Stimulated activated CD8-positive, alpha-beta memory T cell treated with anti-CD3 and anti-CD28 coated beads, Interleukin-15, amount 100 ng/mL, for 4 hours (primary cell): ENCODE measurements at places on chromosomes 6 and 20.
A peak's percentile ranks its signal among the peaks of the same experiment; 100 is the strongest.

DNA sequence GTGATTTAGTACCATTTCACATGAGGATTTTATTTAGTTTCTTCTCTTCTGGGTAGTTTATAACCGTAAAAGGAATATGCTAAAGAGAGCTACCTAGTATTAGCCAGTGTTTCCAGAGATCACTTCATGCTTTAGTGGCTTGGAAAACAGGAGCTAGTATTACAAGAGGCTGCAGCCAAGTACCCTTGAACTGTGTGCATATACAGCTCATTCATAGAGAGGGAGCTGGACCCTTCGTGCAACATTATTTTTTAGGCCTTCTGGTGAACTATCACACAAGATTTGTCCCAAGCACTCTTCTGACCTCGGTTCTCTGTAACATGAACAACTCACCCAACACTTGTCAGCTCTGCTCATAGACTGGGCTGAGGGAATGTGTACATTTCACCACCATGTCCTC lies 74.9 kb upstream of the RIN2 start:
- DNase-seq, result no peak

- DNase-seq, result no peak
These were observed 31.4 kb downstream of the NHSL1 start for GRCh38 chr6:138467901-138468300.

DNA sequence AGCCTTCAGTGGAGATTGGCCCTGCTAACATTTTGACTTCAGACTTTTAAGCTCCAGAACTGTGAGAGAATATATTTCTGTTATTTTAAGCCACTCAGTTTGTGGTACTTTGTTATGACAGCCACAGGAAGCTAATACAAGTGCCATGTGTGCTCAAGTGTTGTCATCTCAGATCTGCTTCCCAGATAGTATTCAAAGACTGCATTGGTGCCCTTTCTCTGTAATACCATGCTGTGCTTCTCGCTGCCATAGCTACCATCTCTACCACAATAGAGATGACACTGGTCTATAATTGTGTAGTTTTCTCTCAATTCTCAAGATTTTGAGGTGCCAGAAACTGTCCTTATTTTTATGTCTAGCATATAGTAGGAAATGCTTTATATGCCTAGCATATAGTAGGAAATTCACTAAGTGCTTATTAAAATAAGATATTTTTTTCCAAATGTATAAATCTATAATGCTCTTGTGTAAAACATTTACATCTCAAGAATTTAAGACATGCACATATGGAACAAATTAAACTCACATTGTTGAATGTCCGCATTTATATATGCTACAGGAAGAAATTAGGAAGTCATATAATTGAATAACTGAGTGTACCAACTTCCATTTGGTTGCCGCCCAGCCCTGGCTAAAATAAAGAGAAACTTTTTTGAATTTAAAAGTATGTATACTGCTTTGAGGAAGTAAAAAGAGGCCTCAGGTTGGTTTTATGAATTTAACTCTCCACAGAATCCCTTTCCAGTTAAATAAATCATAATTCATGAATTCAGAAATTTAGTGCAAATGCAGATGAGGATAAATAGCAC lies 77.6 kb downstream of the TPBG start:
- DNase-seq, result no peak

- DNase-seq, result no peak
These were observed 8.7 kb upstream of the NPBWR2 start for GRCh38 chr20:64116016-64116415.

DNA sequence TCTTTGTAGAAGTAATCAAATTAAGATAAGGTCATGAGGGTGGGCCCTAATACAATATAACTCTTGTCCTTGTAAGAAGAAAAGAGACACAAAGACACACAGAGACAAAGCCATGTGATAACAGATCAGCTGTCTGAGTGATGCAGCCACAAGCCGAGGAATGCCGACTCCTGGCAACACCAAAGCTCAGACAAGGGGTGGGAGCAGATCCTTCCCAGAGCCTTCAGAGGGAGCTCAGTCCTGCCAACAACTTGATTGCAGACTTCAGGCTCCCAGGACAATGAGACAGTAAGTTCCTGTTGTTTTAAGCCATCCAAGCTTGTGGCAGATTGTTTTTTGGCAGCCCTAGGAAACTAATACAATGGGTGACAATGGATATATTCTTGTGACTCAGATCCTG lies 325.0 kb upstream of the AGPAT4 start:
- DNase-seq, result no peak

- DNase-seq, result no peak
These were observed 136.5 kb upstream of the CDH4 start for GRCh38 chr20:61115364-61116065.

GRCh38 chr20:59148701-59149493 lies 14.7 kb upstream of the ZNF831 start:
- no peak for DNase-seq

DNA sequence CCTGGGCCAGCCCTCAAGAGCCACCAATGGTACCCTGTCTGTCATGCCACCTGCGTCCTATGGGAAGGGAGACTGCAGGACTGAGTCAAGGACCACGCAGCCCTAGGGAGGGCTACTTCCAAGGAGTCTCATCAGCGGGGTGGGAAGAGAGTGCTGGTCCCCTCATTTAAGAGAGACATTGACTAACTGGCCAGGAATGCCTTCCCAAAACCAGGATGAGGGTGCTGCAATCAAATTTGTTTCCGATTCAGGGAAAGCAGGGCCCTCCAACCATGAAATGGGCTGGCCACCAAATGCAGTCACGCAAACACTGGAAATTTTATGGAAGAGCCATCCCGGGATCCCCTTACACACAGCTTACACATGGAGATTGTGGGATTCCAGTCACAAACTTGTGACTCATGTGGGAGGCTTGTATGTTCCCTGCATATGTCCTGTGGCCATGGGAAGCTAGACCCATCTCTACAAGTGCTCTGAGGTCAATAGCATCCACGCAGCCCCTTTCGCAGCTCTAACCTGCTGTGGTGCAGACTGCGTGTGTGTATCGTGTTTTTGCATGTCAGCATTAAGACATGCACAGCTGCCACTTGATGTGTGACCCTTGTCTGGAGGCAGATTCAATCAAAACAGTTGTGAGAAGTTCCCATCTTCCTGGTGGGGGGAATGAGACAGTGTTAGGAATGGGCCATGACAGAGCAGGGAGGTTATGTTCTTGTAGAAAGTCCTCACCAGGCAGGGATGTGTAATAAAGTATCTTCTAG lies 53.0 kb upstream of the CST7 start:
- DNase-seq, result no peak

DNA sequence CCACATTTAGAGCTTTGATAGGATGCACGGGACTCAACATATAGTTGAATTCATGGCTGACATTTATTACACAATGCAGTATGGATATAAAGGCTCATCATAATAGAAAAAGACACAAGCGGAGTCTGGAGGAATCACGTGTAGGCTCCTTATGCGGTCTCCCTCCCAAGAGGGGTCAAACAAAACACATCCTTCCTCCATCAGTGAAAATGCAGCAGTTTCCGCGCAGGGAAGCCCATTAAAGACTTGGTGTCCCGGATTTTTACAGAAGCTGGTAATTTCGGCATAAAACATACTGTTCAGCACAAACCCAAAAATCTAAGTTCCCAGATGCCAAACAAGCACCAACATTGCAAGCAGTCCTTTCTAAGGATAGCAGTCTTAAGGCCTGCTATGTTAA lies 1.1 kb downstream of the USP45 start:
- DNase-seq, result no peak

DNA sequence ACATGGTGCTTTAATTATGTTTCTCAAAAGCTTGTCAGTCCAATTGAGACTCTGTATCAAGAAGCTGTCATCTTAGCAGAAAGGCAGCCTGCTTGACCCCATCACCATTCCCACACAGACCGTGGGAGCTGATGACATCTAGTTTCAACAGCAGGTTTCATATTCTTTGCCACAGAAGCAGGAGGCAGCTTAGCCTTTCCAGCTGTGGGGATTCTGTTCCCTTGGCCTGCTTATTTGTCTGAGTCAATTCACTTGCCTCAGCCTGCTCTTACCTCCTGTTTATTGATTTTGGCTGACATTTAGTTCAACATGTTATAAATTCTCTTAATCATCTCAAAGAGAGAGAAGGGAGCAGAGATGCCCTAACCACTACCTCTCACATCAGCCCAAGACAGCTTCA lies 527.7 kb downstream of the ADGRB3 start:
- DNase-seq, result no peak

DNA sequence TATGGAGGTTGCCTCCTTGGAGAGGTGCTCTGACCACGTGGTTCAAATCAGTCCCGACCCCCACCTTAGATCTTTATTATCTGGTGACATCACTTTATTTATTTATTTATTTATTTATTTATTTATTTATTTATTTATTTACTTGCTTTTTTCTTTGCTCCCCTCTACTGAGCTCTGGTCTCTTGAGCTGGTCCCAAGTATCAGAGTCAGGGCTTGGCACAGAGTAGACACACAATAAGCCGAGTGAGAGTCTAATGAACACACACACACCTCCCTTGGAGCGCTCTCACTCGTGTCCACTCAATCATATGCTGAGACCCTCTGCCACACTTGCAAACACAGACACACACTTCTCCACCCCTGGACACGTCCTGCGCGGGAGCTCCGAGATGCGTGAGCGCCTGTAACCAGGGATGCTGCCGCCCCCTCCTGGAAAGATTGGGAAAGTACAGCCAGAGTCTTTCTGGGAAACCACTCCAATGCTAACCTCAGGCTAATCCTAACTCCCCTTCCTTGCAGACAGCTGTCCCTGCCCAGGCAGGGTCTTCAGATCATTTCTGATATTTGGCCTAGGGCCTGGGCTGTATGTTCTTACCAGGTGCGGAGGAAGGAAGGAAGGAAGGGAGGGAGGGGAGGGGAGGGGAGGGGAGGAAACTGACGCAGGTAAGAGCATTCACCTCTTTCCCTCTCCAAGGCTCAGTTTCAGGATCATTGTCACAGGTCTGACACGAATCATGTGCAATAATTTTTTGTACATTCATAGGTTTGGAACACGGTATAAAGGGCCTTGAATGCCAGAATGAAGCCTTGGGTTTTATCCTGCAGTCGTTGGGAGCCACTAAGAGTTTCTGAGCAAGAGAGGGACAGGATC lies 70.9 kb downstream of the STK35 start:
- DNase-seq, result peak; percentile 25

DNA sequence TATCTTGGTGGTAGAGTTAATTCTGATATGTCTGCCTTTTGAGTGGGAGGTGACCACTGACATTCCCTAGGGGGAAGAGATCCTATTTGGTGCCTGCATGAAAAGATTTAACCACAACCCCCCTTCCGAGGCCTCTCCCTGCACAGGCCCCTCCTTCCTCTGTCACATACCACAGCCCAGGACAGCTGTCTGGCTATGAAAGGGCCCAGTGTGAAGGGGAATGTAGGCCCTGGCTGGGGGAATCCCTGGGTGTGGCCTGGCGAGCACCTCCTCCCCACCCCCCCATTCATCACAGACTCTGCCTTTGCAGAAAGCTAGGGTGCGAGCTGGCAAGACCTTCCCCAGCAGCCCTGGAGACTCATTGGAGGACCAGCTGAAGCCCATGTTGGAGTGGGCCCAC lies 27.4 kb upstream of the MAPRE1 start:
- no peak for DNase-seq

GRCh38 chr6:10587656-10588406 lies 66.7 kb downstream of the GCNT2 start:
- DNase-seq, result no peak

DNA sequence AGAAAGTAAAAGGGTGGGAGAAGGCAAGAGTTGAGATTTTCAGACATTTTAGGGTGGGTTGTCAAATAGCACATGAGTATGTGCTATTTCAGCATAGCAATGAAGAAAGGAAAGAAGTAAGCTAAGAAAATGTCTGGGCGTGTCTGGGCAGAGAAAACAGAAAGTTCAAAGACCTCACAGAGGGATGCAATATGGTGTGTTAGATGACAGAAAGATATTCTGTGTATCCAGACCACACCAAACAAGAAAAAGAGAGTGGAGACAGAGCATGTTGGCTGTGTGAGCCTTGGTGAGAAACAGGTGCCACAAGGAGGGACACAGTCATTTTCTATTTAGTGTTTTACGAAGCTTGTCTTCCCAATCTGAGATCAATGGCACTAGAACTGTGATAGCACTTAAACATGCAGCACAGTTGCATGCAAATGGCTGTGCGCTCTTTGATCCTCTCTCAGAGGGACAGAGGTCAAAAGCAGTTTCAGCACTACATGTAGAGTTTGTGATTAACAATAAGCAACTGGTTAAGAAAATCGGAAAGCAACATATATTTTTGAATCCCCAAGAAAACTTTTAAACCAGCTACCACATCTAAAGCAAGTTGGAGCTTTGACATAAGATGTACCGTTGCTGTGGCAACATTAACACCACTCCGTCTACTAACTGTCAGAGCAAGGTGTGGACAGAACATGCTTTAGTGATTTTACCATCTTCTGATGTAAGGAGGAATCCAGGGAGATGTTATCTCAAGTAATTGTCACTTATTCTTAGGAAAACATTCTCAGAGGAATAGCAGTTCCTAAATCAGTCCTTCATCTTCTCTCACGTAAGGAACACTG lies 515.5 kb upstream of the NOX3 start:
- DNase-seq, result no peak

DNA sequence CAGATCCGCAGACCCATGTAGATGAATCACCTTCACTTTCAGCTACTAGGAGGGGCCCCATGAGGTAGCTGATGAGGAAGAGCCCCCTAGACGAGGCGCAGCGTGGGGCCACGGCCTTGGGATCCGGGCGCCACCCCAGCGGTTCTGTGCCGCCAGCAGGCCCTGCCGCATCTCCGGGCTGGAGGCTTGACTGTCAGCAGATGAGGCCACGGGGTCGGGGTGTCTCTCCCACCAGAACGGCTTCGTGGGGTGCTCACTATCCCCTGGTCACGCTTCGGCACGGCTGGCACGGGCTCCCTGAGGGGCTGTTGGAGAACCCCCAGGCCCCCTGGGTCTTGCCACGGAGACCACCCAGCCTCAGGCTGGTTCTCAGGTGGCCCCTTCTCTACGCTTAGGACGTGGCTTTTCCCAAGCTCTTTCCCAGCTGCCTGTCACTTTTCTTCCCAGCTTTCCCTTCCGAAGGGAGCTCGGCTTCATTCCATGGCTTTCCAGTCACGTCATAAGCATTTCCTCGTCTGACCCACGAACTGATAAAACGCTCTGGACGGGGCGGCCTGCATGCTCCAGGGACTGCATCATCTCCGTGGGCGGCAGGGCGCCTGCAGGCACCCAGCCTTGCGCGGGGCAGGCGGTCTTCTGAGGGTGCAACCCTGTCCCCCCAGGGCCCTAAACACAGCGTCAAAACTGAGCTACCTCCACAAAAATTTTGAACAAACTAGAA lies 85.9 kb downstream of the THBS2 start:
- DNase-seq, result no peak

- DNase-seq, result no peak
These were observed 8.7 kb downstream of the RNF24 start for GRCh38 chr20:4006640-4007039.

DNA sequence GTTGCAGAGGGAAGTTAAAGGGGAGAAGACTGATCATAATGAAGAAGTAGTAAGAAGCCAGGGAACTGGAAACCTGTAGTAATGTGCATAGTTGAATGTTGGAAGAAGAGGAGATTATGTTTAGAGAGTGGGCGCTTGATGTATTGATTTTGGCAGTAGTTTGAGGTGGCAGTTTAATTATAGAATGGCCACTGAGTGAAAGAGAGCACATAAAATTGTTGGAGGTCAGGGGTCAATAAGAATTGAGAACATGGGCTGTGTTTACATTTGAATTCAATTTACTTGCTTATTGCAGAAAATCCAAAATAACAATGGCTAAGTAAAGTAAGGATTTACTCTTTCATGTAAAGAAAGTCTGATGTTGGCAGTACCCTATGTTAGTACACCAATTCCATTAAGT lies 15.7 kb downstream of the VTA1 start:
- no peak for DNase-seq
